Activated T-cell treated with anti-CD3 and anti-CD28 coated beads for 4 hours (primary cell): ENCODE measurements at places on chromosomes 1 and 21.

- no peak for DNase-seq
These were observed 10.3 kb downstream of the RNU1-2 start for GRCh38 chr1:16905868-16906702.

DNA sequence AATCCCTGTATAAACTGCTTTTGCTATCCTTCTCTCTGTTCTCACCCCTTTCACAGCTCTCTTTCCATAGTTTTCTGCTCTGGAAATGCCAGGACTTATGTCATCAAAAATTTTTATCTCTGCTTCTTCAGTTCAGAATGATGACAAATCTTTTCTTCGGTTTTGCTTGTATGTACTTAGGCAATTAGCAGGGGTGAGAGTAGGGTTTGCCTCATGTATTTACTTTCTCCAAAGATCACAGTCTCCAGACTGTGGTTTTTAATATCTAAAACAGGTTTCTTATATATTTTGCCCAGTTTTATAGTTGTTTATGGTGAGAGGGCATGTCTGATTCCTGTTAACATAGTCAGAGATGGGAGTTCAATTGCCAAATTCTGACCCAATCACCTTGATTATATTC, 235.4 kb upstream of the LYPLAL1 start:
- DNase-seq = no peak

DNA sequence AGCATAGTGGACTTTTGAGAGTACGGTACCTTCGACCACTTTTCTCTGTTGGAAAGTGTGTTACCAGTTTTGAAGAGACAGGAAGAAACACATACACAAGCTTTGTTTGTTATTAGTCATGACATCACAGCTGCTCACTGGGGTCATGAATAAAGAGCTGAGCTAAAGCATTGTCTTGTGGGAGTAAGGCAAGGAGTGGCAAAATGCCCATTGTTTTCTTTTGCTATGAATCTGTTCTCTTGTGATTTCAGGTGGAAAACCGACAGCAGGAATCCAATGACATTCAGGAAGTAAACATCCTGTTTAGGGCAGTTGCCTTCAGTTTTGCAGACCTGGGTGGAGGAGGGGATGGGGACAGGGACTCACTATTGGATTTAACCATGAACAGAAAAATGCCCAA, 66.2 kb downstream of the RGL1 start:
- no peak for DNase-seq

- DNase-seq = no peak
These were observed 11.3 kb downstream of the SSR2 start for GRCh38 chr1:156009404-156009803.

GRCh38 chr21:36791695-36792470, 93.0 kb downstream of the SIM2 start:
- no peak for DNase-seq

DNA sequence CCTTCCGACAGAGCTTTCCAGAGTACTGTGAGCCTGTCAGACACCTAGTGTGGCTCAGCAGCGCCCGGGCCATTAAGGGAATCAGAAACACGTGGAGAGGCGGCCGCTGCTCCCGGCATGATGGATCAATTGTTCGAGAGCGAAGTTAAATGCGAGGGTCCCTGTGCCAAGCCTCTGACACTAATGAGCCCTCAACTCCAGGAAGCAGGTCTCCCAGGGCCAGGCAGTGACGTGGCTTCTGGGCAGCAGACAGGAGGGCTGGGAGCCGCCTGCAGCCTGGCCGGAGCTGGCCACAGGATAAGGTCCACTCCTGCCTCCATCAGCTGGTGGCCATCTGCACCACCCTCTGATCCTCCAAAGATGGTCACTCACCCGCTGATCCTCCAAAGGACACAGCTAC, 67.5 kb upstream of the CLDN14 start:
- no peak for DNase-seq

DNA sequence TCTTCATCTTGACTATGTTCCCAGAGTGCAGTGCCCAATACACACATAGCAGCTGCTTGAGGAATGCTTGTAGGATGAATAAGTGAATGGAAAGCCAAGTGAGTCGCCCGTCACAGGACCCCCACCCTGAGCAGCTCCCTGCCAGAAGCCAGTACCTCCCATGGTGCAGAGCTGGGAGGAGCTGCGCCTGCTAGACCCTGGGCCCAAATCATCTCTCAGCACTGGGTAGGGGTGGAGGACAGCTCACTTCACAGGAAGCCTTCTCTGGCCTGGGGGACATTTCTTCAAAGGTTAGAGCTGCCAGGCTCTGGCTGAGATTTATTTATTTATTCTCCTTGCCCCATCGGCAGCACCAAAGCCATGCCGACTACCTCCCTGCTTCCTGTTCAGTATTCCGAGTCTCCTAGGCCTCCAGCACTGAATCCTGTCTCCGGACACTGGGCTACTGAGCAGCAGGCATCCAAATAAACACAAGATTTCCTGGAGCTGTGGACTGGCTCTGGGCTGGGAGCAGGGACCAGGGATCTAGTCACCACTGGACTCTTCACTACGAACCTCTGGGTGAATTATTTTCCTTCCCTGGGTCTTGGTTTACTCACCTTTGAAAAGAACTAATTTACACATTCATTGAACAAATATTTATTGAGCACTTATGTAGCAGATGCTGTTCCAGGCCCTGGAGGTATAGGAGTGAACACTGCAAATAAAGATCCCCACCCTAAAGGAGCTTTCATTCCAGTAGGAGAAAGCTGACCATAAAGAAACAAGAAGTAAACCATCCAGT, 187.7 kb downstream of the TRABD2B start:
- DNase-seq = no peak

DNA sequence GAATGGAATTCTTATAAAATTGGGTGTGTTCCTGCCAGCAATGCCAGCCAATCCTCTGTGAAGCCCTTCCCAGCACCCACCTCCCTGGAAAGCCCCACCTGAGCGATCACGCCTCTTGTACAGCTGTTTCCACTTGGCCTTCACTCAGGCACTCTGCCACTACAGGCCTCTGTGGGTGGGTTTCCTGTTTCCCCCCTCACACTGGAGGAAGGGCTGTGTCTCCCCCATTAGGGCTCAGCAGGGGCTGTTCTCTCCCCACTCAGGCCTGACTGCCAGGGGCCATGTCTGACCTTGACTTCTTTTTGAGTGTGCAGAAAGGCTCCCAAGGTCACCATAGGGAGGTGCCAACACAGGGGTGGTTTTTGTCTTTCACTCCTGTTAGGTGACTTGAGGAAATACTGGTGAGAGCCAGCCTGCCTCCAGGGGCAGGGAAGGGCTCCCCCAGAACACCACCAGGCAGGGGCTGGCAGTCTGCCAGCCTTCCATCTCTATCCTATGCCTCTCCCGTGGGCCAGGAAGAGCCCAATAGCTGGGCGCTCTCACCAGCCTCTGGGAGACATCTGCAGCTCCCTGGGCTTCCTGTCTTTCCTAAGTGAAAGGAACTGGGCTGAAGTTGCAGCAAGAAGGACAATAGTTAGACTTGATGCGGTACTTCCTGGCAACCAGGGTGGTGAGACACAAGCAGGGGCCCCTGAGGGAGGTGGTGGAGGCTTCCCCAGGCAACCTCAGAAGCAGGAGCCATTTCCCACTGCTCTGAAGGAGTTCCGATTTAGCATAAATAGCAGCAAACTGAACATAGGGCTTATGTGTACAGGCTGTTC, 49.1 kb downstream of the ELK4 start:
- DNase-seq = no peak

DNA sequence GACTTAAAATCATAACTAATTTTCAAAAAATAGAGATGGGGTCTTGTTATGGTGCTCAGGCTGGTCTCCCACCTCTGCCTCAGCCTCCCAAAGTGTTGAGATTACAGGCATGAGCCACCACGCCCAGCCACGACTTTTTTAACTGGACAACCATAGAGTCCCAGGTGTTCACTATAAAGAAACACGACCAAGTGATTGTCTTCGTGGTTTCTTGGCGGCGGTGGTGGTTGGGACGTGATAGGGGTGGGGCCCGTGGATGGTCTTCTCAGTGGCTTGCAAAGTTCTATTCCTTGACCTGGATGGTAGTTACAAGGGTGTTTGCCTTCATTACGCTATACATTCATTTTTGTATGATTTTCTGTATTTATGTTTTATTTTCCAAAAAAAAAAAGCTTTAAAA, 34.6 kb upstream of the COX20 start:
- DNase-seq = no peak

DNA sequence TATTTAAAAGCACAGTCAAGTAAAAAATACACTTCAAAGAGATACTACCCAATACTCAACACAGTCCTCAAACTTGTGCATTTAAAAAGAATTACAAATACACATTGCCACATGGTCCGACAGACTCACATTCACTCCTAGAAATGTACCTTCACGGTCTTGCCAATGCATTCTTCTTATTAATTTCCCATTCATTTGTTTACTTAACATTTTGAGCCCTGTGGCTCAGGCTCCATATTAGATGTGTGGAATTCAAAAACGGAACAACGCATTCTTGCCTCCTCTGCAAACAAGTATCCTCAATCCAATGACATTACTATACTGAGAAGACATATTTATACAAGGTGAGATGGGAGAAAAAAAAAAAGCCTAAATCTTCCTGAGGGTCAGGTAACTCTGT, 2.5 kb upstream of the DUSP23 start:
- DNase-seq = no peak

DNA sequence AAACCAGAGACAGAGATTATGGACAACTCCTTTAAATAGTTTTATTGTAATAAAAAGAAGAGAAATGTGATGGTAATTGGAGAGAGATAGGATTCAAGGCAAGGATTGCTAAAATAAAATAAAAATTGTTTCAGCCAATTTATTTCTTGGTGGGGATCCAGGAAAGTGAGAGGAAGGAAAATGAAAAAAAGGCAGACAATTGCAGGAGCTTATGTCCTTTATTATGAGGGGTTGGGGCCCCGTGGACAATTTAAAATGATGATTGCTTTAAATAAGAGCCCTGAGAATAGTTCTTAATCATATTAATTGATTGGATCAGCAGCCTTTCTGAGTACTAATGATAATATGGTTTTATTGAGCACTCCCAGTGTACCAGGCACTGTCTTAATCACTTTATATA, 40.2 kb downstream of the RGS2 start:
- DNase-seq = no peak

- no peak for DNase-seq
These were observed 18.8 kb downstream of the RAP1GAP start for GRCh38 chr1:21650400-21650799.

GRCh38 chr1:94022471-94023189, 98.3 kb downstream of the ABCA4 start:
- DNase-seq = no peak

- no peak for DNase-seq
These were observed 41.8 kb upstream of the CSF3R start for GRCh38 chr1:36524359-36525062.

GRCh38 chr1:37509181-37509580, 5.4 kb downstream of the MEAF6 start:
- no peak for DNase-seq

- DNase-seq = no peak
These were observed 4.8 kb upstream of the MUTYH start for GRCh38 chr1:45345014-45345413.

GRCh38 chr1:176559474-176559873, 96.5 kb downstream of the PAPPA2 start:
- DNase-seq = no peak

- DNase-seq = no peak
These were observed 126.4 kb upstream of the C1orf21 start for GRCh38 chr1:184260382-184260781.

GRCh38 chr1:16248603-16249516, 11.9 kb upstream of the CPLANE2 start:
- no peak for DNase-seq

- DNase-seq = no peak
These were observed 3.0 kb downstream of the PDXK start for GRCh38 chr21:43721939-43722338.

GRCh38 chr1:11406845-11407244, 72.1 kb upstream of the DISP3 start:
- no peak for DNase-seq

- no peak for DNase-seq
These were observed 330.0 kb upstream of the BRINP3 start for GRCh38 chr1:190807629-190808028.

DNA sequence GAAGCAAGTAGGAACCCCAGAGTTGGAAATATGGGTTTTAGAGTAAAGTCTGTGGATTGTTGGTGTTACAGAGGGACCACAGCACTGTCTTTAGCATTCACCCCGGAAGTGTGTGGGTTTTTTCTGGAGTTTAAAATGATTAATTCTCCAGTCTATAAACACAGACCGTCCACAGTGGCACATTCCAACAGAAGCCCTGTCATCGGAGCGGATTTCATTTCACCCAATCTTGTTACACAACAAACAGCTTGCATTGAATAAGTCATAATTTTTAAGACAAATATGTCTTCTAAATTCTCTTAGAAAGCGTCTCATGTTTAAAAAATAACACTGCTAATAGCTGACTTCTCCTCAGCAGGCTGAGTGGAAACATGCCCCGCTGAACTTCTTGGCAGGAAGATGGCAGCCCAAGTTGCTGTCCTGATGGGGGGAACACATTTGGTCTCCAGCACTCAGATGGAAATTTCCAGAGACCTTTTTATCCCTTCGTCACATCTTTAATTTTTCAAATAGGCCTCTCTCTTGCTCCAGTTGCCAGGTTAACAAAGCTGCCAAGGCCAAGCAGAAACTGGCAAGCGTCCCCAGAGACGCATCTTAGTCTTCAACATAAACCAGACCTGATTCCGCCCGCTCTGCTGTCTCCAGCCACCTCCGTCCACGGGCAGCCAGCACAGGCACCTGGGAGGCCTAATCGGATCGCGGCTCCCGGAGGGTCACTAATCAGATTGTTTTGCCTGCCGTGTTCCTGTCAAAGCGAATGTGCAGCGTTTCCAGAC, 28.8 kb upstream of the SLC19A1 start:
- DNase-seq = no peak

DNA sequence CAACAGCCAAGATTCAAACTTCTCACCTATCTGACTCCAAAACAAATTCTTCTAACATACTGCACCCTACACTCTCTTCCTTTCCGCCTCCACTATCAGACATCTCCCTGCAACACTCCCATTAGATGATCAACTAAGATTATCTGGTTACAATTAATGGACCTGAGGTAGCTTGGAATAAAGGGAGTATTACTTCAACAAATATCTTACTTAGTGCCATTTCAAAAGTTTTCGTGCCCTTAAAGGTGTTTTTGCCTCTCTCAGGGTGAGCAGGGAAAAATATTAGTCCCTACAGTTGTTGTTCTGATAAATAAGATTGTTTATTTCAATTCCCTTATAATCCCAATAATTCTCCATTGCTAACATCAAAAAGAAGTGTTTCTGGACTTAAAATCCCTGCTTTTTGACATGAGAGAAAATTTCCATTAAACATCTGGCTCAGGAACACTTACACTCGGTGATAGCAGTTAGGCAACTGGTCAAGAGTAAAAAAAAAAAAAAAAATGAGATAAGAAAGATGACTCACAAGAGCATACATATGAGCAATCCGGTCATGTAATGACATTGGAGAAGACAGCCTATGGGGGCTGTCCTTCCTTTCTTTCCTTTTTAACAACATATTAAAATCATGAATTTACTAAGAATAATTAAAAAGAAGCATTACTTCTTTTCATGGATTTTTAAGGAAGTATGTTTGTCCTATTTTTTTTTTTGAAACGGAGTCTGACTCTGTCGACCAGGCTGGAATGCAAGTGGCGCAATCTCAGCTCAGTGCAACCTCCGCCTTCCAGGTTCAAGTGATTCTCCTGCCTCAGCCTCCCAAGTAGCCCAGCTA, 7.6 kb downstream of the RSBN1 start:
- no peak for DNase-seq

GRCh38 chr1:220038640-220039039, 7.7 kb downstream of the EPRS1 start:
- no peak for DNase-seq

- DNase-seq = no peak
These were observed 16.4 kb downstream of the TP73 start for GRCh38 chr1:3668585-3669300.

- no peak for DNase-seq
These were observed 27.5 kb upstream of the SLC19A2 start for GRCh38 chr1:169513208-169513607.

- DNase-seq = no peak
These were observed 41.8 kb upstream of the POU3F1 start for GRCh38 chr1:38088366-38088765.
